Stimulated activated naive B cell treated with anti-CD40 and anti-IgM and Interleukin-4, amounts not matched to agents 10 μg/mL and 1 μg/mL and 100 μg/mL, for 72 hours (primary cell): ENCODE measurements at places on chromosomes 2 and 18.

DNA sequence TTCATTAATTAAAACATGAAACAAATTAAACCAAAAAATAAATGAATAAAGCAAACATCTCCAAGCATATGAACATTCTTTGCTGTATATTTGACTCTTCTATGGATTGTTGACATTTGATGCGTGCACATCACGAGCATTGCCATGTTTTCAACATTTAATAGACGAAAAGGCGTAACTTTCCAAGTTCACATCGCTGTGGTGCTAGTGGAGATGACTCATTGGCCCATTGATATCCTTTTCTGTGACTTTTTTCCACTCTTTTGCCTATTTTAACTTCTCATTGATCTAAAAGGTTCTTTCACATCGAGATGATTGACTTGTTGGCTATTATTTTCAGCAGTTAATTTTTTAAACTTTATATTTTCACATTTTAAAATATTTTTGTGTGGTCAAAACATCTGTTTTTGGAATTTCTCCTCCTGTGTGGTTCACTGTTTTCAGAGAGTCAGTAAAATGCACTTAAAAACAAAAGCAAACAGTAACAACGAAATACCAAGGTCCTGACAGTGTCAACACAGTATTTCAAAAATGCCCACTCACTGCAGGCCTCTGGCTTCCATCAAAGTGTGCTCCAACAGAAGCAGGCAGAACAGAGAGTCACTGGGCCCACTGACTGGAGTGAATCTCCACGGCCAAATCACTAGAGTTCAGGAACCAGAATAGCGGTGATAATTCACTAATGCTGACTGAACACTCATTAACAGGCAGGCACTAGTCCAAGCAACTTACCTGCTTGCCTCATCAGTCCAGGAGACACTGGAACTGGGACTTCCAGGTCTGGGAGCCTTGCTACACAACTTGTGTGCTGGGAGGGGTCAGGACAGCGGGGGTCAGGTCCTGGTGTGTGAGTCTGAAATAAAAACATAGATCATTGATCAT lies 372.2 kb upstream of the SMIM21 start:
- DNase-seq: no peak

DNA sequence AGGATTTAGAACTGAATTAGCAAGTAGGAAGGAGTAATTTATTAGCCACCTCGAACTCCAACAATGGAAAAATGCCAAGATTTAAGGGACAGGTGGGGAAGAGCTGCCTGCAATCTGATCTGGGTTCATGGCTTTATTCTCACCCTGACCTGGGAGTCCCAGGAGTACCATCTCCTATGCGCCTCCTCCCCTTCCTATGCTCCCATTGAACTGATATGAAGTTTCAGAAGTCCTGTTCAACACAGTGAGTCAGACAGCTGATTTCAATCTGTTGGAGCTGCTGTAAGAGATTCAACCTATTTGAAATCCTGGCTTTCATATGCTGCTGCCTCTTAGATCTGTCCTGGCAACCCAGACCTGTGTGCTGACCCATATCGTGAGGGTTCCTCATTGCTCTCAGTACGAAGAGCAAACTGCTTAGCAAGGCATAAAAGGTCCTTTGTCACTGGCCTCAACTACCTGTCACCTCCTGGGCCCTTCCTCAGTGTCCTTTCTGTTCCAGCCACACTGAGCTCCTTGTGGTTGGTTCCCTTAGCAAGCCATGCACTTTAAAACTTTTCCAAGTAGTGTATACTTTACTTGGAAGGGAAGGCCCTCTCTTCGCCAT lies 15.9 kb upstream of the CD28 start:
- DNase-seq: no peak

DNA sequence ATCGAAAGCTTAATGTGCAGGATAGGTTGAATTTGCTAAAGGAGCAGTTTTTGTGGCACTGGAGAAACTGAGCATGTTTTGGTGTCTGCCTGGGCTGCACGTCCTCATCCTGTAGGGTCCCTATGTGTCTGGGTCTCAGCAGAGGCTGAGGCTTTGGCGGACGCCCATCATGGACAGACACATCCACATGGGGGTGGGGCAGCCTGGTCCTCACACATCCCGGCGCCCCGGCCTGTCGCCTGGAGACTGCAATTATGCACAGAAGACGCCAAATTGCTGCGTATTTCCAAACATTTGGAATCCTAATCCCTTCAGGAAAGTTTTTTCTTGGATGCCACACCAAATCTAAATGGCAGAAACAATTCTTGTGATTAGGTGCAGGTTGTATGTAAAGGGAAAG lies 128.2 kb upstream of the TWIST2 start:
- DNase-seq: no peak

- peak; percentile 21 for DNase-seq
Observed at GRCh38 chr2:101830555-101830954, 133.0 kb downstream of the MAP4K4 start.

DNA sequence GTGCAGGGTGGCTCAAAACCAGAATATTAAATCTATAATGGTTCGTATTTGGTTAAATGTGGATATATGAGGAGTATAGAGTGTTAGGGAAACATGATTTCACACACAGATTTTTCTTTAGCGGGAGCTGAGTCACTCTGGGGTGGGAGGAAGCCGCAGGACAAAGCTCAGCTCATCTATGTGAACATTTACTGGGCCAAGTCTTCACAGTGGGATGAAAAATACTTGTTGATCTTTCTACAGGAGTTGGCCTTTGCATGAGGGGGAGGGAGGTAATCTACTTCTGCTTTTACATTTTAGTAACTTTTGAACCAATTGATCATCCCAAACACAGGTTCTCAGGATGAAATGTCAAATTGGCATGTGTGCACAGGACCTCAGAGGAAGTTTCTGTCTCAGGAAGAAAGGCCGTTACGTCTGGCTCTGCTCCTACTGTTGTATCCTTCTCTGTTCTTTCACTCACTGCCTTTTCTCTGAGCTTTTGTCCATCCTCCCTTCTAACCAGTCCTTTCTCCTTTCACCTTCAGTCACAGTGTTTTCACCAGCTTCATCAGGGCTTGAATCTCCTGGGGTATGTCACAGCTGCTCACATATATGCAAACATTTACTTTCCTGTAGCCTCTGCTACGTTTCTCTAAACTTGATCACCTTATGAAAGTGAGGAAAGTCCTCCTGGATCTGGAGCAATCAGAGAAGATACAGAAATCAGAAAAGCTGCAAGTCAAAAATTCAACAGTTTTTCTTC lies 943.3 kb upstream of the FANCL start:
- DNase-seq: no peak

DNA sequence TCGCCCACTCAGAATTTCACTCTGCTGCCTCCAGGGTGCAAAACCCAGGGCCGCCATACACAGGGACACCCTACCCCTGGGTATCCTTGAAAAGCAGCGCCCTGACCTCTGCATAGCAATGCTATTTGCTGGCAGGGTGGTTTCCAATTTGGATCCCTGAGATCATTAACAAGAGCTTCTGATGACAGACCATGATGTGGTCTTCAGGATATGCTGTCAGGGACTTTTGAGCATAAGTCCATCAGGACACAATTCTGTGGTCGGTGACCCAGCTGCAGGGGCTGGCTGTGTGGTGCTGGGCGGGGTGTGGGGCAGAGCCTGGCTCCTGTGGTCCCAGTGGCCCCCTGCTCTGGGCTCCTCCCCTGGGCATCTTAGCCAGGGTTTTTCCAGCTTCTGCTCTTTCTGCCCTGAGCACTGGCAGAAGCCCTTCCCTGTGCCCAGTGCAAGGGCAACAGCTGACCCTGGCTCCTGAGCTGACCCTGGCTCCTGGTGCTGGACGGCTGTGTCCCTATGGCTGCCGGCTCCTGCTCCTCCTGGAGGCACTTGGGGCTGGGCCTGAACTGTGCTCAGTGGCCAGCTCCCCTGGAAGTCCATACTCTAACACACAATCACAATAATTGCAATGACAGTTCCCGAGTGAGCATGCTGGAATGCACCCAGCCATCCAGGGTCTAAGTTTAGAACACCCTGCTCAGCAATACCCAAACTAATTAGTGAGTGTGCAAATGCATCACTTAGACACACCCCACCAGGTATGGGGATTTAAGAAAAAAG lies 271.5 kb downstream of the HDAC4 start:
- DNase-seq: no peak

DNA sequence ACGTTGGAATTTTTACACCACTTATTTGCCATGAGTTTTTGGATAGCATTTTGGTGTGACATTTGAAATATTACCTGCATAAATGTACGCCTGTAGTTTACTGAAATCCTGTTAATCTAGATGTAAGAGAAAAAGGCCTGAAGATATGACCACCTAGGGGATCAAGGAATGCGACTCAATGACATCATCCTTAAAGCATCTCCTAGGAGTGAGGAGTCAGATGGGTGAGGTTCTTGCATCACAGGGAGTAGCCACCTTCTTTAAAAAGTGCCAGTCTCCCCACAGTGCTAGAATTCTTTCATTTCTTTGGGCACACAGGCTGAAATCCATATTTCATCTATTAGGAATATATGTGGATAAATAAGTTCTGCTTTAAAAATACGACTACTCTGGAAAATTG lies 34.5 kb downstream of the ADCYAP1 start:
- DNase-seq: no peak

GRCh38 chr2:167334146-167334742 lies 446.0 kb downstream of the XIRP2 start:
- DNase-seq: no peak

DNA sequence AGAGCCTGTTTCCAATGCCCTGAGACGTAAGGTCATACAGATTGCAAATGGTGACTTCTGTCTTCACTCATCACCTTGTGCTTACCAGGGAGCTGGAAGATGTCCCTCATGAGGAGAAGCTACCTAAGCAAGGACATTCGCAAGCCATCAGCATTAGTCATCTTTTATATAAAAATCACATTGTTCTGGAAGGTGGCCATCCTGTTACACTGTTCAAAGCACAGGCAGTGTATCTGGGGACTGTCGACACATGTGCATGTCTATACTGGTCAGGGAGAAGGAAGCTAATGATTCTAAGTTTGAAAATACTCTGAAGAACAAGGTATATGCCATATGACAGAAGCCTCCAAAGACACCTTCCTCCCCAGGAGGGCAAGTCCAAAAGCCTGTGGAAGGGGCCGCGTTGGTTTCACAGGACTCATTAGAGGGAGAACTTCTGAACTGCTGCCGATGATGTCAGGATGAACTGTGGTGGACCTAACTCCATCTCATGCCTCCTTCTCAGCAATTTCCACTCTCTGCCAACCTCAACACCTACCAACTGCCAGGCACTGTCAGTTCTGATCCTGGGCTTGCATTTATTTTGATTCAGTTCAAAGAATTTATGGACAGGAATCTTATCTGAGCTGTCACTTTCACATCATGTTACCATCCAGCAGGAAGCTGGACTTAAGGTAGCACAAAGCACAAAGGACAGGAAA lies 39.4 kb downstream of the DNER start:
- no peak for DNase-seq

DNA sequence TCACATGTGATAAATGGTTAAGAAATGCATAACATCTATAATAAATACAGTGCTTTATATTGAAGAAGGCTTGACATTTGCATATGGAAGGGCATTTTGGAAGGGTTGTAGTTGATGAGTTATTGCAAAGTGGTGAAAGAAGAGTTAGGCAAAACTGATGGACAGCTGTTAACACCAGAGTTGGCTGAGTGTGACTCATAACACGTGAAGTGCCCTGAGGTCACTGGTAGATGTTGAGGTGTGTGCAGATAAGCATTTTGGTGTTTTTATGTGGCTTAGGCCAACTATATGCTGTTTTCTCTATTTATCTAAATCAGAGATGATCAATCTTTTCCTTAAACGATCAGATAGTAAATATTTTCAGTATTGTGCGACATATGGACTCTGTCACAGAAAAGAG lies 154.3 kb upstream of the KCNH7 start:
- DNase-seq: no peak

GRCh38 chr2:240568678-240569522 lies 616 bp downstream of the RNPEPL1 start:
- DNase-seq: peak; percentile 34

- no peak for DNase-seq
Observed at GRCh38 chr2:150513647-150514046, 26.2 kb upstream of the RND3 start.

- no peak for DNase-seq
Observed at GRCh38 chr2:38155-38554, 8.2 kb downstream of the FAM110C start.

DNA sequence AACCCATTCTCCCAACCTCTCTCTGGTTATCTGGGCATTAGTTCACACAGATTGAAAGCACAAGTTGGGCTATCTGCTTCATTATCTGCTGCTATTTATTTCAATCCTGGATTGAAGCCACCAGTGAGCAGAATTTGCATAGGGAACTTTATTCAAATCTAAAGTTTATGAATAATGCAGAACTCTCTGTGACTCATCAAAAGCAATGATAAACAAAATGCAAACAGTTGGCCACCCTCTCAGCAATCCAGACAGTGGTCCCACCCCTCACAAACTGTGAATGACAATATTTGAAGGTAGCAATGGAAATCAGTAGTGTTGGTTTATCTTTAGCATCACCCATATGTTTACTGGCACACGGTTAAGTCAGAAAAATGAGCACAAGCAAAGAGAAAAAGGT lies 106.8 kb upstream of the TMEM178A start:
- no peak for DNase-seq
